Osteoblast (primary cell): ENCODE measurements at places on chromosomes 5 and 9. TPM values are rescaled to one million over a fixed set of nuclear protein-coding genes. Genes with fewer than 3 reads are reported as not detected.
A peak's percentile ranks its signal among the peaks of the same experiment; 100 is the strongest.

DNA sequence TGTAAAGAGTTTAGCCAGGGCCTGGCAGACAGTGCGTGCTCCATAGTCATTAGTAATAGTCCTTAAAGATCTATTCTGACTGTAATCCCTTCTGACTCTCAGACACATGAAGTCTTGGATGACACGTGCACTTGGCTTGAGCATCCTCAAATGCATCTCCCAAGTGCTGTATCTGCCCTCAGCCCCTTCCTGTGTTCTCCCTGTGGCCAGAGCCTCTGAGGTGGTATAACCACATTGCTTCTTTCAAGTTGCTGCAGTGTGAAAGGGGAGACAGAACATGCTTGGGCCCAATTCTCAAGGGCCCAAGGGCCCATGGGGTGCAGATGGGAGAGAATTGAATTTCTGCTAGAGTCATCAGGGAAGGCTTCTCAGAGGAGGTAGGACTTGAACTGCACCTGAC lies 30.1 kb upstream of the HAND1 start:
- no peak overlapping the region for H3K27ac ChIP-seq
- H3K27me3 ChIP-seq: peaks cover 35% of the 10 kb centered on the region
- no peak overlapping the region for H3K4me3 ChIP-seq
- no peaks in the 10 kb centered on the region for H3K4me1 ChIP-seq

Gene KIAA1958
- 2.4 and 2.5 TPM in 2 replicates for total RNA-seq

DNA sequence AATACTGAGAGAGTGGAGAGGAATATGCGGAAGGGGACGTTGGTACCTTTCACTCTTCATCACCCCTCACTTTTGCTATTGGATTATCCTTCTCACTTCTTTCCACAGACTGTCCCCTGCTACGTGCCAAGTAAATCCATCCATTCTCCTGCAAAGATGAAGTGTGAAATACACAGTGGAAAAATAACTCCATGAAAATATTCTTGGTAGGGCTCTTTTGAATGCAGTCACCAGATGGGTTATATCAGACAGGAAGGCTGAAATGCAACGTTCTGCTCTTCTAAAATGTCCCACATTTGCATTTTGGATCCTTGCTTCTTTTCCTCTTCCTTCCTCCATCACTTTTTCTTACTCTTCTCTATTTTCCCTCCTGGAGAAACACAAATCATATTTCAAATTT lies 510.3 kb upstream of the CLINT1 start:
- no peaks in the 10 kb centered on the region for H3K27me3 ChIP-seq
- no peaks in the 10 kb centered on the region for H3K4me1 ChIP-seq
- no peak for DNase-seq
- H3K4me3 ChIP-seq: no peak overlapping the region

GRCh38 chr5:158302029-158302428 lies 443.1 kb upstream of the CLINT1 start:
- H3K4me1 ChIP-seq: no peaks in the 10 kb centered on the region
- H3K27me3 ChIP-seq: peaks cover 22% of the 10 kb centered on the region
- no peak for DNase-seq
- H3K36me3 ChIP-seq: no peaks in the 10 kb centered on the region
- no peak overlapping the region for H3K27ac ChIP-seq

Gene CAMK4
- 0.29 and 0.72 TPM in 2 replicates for total RNA-seq

- H3K36me3 ChIP-seq: peaks cover 34% of the 10 kb centered on the region
- no peak overlapping the region for H3K27ac ChIP-seq
- peak; percentile 85 for DNase-seq
These were observed 3.6 kb upstream of the DPH7 start for GRCh38 chr9:137582286-137582860.

Gene TENT4A
- total RNA-seq: 16.5 and 21.4 TPM in 2 replicates

GRCh38 chr9:78127279-78128225 lies 95.9 kb upstream of the GNAQ start:
- peaks cover 16% of the 10 kb centered on the region for H3K27me3 ChIP-seq
- no peaks in the 10 kb centered on the region for H3K36me3 ChIP-seq
- no peak overlapping the region for H3K4me3 ChIP-seq
- H3K4me1 ChIP-seq: peaks cover 18% of the 10 kb centered on the region

DNA sequence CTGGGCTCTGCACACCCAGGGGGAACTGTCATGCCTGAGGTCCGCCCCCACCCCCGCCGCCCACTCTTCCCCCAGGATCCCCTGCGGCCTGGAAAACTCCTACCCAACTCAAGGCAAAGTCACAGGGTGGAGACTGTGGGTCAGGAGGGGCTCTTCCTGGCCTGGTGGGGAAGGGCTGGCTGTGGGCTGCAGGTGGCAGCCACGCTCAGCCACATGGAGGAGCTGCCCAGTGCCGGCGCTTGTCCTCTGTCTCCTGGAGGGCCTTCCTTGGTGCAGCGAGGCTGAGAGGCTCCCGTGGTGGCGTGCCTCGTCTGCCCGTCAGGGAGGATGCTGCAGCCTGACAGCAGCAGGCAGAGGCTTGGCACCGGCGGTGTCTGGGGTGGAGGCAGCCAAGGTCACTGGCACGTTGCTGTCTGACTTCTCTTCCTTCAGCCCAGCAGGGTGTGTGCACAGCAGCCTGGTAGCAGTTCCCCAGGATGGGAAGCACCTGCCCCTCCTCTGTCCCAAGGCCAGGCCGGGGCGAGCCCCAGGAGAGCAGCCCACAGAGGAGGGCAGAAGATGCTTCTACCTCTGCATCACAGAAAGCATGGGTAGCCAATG lies 78.1 kb downstream of the ADAMTS2 start:
- peaks cover 24% of the 10 kb centered on the region for H3K36me3 ChIP-seq
- peak overlapping the region; percentile 99 for H3K27ac ChIP-seq
- DNase-seq: peak; percentile 86
- H3K27me3 ChIP-seq: no peaks in the 10 kb centered on the region
- H3K4me1 ChIP-seq: peaks cover 70% of the 10 kb centered on the region

DNA sequence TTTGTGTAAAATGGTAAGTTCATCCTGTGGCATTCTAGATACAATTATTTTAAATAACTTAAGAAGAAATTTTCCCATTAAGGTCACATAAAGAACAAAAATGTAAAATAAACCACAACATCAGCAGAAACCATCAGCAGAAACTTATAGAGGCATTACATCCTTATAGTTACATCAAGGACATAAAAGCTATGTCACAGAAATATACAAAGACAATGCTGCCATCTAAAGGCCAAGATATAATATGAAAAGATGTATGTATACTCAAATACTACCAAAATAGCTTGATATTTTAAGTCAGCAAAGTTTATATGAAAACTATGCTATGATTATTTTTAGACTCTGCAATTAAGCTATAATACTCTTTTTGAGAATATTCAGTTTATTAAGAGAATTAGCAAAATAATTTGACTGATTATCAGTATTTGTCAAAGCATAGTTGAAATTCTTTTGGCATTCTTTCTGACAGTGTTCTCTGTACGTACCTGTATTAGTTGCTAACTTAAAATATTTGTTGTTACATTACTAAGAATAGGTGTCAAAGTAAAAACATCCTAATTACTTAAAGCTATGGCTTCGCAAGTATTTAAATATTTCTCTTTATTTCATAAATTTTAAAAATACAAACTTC lies 36.2 kb downstream of the FBXL17 start:
- H3K36me3 ChIP-seq: no peaks in the 10 kb centered on the region
- H3K27me3 ChIP-seq: no peaks in the 10 kb centered on the region
- no peaks in the 10 kb centered on the region for H3K4me1 ChIP-seq

DNA sequence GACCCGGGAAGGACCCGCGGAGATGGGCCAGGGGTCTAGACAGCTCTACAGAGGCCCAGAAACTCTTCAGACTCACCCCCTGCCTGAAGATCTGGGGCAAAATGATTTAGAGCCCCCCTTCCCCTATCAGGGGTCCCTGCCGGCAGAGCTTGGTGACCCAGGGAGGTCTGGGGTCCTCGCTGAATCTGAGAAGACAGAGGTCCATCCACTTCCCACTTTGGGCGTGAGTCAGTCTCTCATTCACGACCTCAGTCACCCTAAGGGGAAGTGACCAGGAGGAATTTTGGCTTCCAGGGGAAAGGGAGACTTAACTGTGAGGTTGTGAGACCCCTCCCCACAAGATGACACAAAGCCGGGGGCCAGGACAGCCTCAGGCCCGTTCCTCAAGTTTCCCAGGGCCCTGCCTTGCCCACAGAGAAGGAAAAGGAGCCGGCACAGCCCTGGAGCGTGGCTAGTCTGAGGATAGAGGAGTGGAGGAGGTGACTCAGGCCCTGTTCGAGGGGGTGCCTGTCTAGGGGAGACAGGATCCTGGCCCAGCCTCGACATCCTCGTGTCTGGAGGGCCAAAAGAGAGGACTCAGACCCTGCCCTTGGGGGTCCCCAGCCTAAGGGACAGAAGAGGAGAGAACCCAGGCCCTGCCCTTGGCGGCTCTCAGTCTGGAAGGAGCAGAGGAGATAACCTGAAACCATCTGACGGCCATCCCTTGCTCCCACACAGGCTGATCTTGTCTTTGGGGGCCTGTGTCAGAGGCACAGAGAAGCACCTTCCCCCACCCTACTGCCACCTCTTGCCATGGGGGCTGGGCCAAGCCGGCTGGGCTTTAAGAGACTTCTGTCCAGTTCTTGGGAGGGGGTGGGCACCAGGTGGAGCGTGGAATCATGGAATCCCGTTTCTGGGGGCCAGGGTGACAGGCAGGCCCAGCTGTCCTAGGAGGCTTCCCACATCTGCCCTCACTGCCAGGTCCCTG lies 889 bp downstream of the PDLIM4 start:
- peak overlapping the region; percentile 98 for H3K27ac ChIP-seq
- H3K36me3 ChIP-seq: peaks cover 27% of the 10 kb centered on the region
- peak overlapping the region; percentile 81 for H3K4me3 ChIP-seq
- peak; percentile 96 for DNase-seq

- no peaks in the 10 kb centered on the region for H3K36me3 ChIP-seq
- no peaks in the 10 kb centered on the region for H3K27me3 ChIP-seq
- no peak overlapping the region for H3K4me3 ChIP-seq
- no peak overlapping the region for H3K27ac ChIP-seq
- H3K4me1 ChIP-seq: no peaks in the 10 kb centered on the region
These were observed 44.1 kb downstream of the COL23A1 start for GRCh38 chr5:178545941-178546674.

DNA sequence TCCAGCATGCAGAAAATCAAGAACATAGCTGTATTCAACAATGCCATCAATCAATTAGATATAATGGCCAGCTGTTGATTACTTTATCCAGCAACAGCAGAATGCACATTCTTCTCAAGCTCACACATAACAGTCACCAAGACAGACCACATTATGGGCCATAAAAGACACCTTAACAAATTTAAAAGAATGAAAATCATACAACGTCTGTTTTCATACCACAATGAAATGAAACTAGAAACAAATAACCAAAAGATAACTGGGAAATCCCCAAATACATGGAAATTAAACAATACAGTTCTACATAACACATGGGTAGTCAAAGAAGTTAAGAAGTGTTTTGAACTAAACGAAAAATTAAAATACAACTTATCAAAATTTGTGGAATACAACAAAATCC lies 130.9 kb upstream of the GNA14 start:
- H3K4me1 ChIP-seq: no peaks in the 10 kb centered on the region
- no peak overlapping the region for H3K4me3 ChIP-seq
- H3K27me3 ChIP-seq: no peaks in the 10 kb centered on the region
- peaks cover 2% of the 10 kb centered on the region for H3K36me3 ChIP-seq

- H3K4me3 ChIP-seq: no peak overlapping the region
- no peaks in the 10 kb centered on the region for H3K4me1 ChIP-seq
These were observed 301.4 kb upstream of the DAP start for GRCh38 chr5:11062397-11062796.

Gene COL15A1
- total RNA-seq: 8.0 and 29.3 TPM in 2 replicates

GRCh38 chr9:24509850-24510249 lies 35.8 kb downstream of the IZUMO3 start:
- H3K4me3 ChIP-seq: no peak overlapping the region
- no peak for DNase-seq
- H3K4me1 ChIP-seq: no peaks in the 10 kb centered on the region

- no peaks in the 10 kb centered on the region for H3K27me3 ChIP-seq
- H3K27ac ChIP-seq: no peak overlapping the region
- H3K4me3 ChIP-seq: no peak overlapping the region
- no peak for DNase-seq
- H3K36me3 ChIP-seq: no peaks in the 10 kb centered on the region
These were observed 299.3 kb upstream of the POU5F2 start for GRCh38 chr5:94040591-94041148.

DNA sequence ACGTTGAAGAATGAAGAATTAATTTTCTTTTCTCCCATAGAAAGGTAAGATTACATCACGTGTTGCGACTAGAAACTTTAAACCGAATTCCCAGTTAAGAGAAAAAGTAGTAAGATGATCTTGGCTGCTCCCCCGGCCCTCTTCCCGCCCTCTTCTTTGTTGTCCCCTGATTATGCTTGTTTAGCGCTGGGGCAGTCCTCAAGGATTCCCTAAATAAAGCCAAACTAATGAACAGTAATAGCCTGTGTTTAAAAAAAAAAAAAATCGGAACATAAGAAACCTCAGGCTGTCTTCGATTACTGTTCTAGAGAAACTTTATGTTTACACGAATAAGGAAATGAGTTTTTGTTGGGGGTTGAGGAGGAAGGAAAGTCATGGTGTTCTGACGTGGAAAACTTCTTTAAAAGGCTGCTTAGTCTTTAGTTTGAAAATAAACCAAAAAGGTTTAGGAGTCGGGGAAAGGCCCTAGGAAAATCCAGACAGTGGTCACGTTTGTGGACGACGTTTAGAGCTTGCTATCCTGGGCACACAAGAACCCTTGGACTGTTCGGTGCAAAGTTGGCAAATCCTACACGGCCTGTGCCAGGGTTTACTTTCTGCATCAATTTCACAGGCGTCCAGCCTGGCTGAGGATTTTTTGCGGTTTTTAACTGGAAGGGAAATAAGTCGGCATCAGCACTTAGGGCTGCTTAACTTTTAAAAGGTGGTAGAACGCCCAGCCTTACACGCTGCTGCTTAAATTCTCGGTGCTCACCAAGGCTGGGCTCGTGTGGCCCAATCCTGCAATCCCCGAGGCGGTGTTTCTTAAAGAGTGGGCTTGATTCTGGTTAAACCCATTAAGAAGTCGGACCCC lies 1.1 kb upstream of the MAT2B start:
- peak overlapping the region; percentile 89 for H3K27ac ChIP-seq
- no peaks in the 10 kb centered on the region for H3K36me3 ChIP-seq
- no peaks in the 10 kb centered on the region for H3K27me3 ChIP-seq
- peak; percentile 45 for DNase-seq
- H3K4me3 ChIP-seq: peak overlapping the region; percentile 87

Gene DND1
- total RNA-seq: 0.59 TPM in 1 of 2 replicates, not detected in the other

- no peaks in the 10 kb centered on the region for H3K27me3 ChIP-seq
- H3K27ac ChIP-seq: peak within 1 kb of the TSS; percentile 80
- H3K4me3 ChIP-seq: peak within 1 kb of the TSS; percentile 87
- peaks cover 42% of the 10 kb centered on the region for H3K4me1 ChIP-seq
- peak; percentile 99 for DNase-seq
These were observed at the start of gene DBN1 for GRCh38 chr5:177473443-177474001. TSS of gene DBN1 (minus strand) at chr5:177473634. CDS start at chr5:177473521, 113 bp downstream.

- H3K4me1 ChIP-seq: peaks cover 3% of the 10 kb centered on the region
- H3K36me3 ChIP-seq: no peaks in the 10 kb centered on the region
- peaks cover 21% of the 10 kb centered on the region for H3K27me3 ChIP-seq
- no peak overlapping the region for H3K4me3 ChIP-seq
- no peak for DNase-seq
- no peak overlapping the region for H3K27ac ChIP-seq
These were observed 53.4 kb downstream of the ROR2 start for GRCh38 chr9:91896513-91897121.

DNA sequence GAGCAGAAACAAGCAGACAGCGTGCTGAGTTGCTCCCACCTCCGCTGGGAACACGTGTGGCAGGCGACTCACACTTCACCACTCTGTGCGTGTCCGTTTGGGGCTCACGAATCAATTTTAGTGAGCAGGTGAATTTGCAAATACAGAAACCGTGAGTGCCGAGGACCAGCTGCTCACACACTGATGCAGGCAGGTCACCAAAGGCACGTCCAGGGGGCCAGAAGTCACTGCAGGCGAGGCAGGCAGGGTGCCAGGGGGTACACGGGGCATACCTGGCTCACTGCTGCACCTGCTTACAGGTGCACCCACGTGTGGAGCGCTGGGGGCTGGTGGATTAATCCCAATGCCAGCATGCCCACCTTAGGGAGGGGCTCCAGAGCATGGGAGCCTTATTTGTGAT lies 68.8 kb downstream of the ZNF354C start:
- H3K36me3 ChIP-seq: peaks cover 63% of the 10 kb centered on the region
- no peak overlapping the region for H3K27ac ChIP-seq
- no peaks in the 10 kb centered on the region for H3K27me3 ChIP-seq
